Adipocyte (in vitro differentiated cells): ENCODE measurements at places on chromosomes 12 and 14.
A peak's percentile ranks its signal among the peaks of the same experiment; 100 is the strongest.

GRCh38 chr14:80862983-80863382 lies 78.6 kb downstream of the CEP128 start:
- peak; percentile 57 for DNase-seq

DNA sequence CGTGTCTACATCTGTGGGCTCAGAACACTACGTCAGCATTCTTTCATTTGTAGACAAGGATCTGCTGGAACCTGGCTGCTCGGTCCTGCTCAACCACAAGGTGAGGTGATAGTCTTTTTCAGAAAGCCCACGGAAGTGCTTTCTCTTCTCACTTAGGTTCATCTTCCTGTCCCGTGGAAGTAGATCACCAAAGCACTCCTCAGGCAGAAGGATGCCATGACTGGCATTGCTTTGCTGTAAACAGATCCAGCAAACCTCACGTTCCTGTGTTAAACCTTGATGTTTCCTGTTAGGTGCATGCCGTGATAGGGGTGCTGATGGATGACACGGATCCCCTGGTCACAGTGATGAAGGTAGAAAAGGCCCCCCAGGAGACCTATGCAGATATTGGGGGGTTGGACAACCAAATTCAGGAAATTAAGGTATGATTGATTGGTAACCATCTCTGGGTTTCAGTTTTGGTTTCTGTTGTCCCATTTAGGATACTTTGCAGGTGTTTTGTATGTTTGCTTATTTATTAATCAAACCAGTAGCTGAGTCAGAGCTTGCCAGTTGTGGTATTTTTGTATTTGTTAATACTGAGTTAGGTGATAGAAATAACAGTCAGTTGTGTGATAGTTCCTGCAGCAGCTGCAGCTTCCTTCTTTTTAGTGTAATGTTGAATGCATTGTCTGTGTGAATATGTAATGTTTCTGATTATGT lies 7.5 kb downstream of the PSMC1 start:
- DNase-seq = no peak

GRCh38 chr14:60178164-60178563 lies 13.0 kb upstream of the DHRS7 start:
- no peak for DNase-seq

GRCh38 chr14:31357279-31357678 lies 63.1 kb downstream of the HEATR5A start:
- no peak for DNase-seq

DNA sequence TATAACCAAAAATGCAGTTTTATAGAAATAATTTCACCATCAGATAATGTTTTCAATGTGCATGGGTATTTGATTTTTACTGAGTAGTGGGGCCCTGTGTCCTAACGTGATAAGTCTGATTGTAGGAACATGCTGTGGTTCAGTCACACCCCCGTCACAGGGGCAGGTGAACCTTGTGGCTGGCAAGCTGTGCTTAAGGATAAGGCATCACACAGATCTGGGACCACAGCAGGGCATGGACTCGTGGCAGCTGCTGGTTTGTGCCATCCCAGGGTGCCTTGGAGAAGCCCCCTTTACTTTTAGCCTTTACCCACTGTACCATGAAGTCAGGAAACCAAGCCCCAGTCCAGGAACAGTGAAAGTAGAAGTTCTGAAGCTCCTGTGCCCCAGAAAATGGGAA lies 16.7 kb downstream of the CCNK start:
- DNase-seq = no peak

- peak; percentile 46 for DNase-seq
Measured at GRCh38 chr14:88129306-88130056, 124.5 kb downstream of the GPR65 start.

DNA sequence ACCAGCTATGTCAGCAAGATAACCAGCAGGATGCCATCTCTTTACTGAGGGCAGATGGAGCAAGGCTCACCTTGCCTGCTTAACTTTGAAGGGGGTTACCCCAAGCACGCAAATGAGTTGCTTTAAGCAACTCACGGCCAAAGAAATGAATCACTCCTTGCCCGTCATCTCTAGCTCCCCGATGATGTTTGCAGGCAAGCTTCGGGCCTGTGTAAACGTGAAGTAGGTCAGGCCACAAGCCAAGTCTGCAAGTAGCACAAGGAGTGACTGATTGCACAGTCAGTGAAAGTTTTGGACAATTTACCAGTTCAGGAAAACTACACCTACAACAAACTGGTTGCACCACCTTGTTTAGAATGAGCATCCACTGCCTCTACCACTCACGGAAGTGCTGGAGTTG lies 699.7 kb upstream of the TBX3 start:
- DNase-seq = no peak

DNA sequence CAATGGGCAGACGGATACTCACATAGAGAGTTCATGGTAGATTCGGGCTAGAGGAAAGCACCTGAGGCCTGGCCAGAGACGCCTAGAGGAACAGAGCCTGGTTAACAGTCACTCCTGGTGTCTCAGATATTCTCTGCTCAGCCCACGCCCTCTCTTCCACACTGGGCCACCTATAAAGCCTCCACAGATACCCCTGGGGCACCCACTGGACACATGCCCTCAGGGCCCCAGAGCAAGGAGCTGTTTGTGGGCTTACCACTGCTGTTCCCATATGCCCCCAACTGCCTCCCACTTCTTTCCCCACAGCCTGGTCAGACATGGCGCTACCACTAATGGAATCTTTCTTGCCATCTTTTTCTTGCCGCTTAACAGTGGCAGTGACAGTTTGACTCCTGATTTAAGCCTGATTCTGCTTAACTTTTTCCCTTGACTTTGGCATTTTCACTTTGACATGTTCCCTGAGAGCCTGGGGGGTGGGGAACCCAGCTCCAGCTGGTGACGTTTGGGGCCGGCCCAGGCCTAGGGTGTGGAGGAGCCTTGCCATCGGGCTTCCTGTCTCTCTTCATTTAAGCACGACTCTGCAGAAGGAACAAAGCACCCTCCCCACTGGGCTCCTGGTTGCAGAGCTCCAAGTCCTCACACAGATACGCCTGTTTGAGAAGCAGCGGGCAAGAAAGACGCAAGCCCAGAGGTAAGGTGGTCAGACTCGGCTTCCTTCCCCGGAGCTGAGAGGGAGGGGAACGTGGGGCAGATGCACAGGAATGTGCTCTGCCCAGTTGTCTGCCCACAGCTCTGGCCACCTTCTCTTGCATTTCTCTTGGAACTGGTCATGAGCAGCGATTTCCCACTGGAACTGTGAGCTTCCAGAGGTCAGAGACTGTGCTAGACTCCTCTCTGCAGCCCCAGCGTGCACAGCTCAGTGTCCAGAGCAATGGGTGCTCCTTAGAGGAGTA lies at the start of gene CD4:
Gene CD4, plus strand, starts transcription at position 557 of the 953 bp plus-strand sequence. CDS start 10,611 bp downstream, outside the sequence.
- no peak for DNase-seq

DNA sequence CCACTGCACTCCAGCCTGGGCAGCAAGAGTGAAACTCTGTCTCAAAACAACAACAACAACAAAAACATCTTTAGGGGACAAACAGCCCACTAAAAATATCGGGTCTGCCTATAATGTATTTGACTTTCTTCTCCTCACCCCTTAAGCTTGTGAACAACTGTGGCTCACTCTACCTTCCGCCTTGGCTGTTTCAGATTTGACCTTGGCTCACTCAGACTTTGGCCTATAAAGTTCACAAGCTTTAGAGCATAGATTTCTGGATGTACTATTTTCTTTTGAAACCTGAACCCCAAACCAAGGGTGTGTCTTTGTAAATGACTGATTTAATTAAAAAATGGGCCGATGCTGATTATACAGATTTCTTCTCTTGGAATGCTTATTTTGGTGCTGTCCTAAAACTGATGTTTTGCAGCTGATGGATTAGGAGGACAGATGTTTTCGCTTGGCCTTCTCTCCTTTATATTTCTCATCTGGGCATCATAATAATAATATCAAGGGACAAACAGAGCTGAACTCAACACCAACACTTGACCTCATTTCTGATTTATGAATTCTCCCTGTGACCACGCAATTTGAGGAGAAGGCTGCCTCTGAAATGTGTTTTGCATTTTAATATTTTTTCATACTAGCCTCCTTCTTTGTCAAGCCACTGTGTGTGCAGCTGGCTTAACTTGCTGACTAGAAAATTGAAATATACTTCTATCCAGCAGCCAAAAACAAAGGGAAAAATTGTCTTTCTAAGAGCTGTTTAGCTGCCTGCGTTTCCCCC lies 40.2 kb upstream of the RASSF3 start:
- peak; percentile 73 for DNase-seq

- DNase-seq = peak; percentile 73
Measured at GRCh38 chr12:6647083-6647604, at the start of gene ACRBP. Gene ACRBP, minus strand, starts transcription at chr12:6647432. Its CDS starts 66 bp downstream, at chr12:6647366.

DNA sequence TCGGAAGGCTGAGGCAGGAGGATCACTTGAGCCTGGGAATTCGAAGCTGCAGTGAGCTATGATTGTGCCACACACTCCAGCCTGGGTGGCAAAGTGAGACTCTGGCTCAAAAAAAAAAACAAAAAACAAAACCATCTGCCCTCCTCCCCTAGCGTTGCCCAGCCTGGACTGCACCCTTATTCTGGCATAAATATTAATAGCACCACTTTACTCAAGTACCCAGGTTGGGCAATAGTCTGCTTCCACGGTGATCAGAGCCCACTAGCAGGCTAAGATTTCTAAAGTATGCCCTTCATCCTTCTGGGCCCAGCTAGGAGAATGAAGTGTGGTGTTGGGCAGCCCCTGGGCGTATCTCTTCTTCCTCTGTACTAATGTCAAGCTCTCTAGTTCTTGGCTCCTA lies 33.3 kb downstream of the KCTD10 start:
- DNase-seq = peak; percentile 29

GRCh38 chr14:53692885-53693284 lies 263.7 kb downstream of the BMP4 start:
- DNase-seq = no peak
